ENCODE measurements at places on chromosomes 16 and 17. TPM values are rescaled to one million over a fixed set of nuclear protein-coding genes. Genes with fewer than 3 reads are reported as not detected.

DNA sequence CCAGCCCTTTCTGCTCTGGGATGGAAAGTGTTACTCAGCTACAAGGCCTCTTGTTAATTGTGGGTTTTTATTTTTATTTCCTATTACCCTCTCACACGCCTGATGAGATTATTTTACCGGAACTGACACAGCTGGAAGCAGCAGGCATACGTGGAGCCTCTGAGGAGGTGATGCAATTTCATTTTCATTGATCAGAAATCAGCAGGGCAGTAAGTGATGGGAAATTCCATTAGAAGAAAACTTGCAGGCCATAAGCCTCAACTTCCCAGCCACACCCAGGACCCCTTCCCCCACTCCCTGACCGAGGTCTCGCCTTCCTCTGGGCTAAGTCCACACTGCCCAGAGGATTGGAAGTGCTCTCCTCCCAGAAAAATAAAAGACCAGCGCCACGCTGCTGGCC is 69.7 kb downstream of the ZFHX3 start:
- H3K4me1 ChIP-seq, result no peaks in the 10 kb centered on the region
- H3K27ac ChIP-seq, result no peak overlapping the region
- H3K4me3 ChIP-seq, result no peak overlapping the region

DNA sequence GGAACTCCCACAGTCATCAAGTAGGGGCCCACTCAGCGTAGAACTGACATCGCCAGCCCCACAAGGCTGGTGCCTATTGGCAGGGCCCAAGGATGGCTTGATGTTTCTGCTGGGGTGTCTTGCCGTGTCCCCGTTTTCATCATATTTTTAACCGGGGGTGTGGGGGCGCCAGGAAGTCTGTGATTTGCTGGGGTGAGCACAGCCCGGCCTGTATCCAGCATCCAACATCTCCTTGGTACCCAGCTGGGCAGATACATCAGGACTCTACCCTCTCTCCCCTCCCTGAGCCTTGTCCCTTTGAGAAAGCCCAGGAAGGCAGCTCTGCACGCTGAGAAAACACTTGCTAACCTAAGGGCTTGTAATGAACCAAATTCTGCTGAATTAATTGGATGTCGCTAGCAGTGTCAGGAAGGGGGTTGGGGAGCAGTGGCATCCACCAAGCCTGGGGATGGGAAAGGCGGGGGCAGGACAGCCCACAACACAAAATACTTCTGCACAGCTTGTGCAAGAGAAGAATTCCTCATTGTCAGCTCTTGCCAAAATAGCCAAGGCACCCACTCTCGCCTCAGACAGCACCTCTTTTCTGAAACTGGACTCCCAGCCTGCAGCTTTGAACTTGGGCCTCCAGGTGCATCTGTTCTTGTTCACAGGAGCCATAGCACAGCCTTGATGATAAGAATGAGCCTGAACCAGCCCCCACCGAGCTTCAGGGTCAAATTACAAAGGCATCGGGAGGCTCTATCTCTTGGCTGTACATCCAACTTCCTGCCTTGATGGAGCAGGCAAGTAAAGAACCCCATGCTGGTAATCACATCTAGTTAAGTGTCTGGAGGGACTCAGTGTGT is 63.7 kb upstream of the LYRM9 start:
- H3K4me1 ChIP-seq, result peaks cover 6% of the 10 kb centered on the region
- no peaks in the 10 kb centered on the region for H3K36me3 ChIP-seq
- H3K4me3 ChIP-seq, result no peak overlapping the region
- H3K27me3 ChIP-seq, result peaks cover 19% of the 10 kb centered on the region
- DNase-seq, result no peak

DNA sequence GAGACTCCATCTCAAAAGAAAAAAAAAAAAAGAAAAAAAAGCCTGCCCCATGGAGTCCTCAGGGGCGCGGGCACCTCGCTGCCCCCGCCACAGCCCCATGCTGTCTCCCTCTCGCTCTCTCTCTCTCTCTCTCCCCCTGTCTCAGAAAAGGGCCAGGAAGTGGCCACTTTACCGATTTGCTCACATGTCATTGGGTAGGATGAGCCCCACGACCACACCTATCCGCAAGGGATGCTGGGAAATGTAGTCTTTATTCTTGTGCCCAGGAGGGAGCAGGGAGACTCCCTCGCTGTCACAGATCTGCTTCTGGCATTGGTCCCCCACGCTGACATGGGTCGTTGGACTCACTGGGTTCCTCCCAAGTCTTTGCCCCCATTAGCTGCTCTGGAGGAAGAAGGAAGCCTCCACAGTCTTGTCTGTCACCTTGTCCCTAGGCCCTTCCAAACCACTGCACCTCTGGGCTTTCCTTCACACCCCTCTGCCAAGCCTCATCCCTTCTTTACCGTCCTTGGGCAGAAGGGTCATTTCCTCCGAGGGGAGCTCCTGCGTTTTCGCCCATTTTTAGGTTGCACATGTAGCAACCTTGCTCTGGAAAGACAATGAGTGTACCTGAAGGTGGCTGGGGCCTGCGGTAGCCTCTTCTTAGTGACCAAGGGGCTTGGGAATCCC is 6.9 kb upstream of the GJD3 start:
- peak; percentile 58 for DNase-seq
- peaks cover 6% of the 10 kb centered on the region for H3K27me3 ChIP-seq
- no peaks in the 10 kb centered on the region for H3K36me3 ChIP-seq
- H3K4me3 ChIP-seq, result no peak overlapping the region

The TNP2 gene
- total RNA-seq, result not detected

The TAOK2 gene
- total RNA-seq, result 55.3 TPM

The CACNG5 gene
- not detected for total RNA-seq

The ASGR2 gene
- not detected for total RNA-seq

DNA sequence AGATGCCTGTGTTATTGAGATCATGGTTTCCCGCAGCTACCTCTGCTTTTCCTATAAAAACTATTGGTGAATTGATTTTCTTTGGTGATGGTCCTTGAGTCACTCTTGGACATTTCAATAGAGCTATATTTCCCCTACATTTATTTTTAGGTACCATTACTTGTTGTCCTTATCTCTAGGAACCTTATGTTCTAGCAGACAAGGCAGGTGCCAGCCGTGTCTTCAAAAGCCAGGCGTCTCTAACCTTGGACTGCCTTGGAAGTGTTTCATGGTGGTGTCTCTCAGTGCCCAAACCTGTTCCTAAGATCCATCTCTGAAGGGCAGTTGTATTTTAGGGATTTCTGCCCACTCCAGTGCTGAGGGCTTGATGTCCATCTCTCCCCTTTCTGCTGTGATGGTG is 77.4 kb upstream of the CLEC18A start:
- H3K27me3 ChIP-seq, result no peaks in the 10 kb centered on the region
- H3K4me1 ChIP-seq, result no peaks in the 10 kb centered on the region
- H3K27ac ChIP-seq, result no peak overlapping the region
- no peak for DNase-seq
- H3K36me3 ChIP-seq, result peaks cover 28% of the 10 kb centered on the region

DNA sequence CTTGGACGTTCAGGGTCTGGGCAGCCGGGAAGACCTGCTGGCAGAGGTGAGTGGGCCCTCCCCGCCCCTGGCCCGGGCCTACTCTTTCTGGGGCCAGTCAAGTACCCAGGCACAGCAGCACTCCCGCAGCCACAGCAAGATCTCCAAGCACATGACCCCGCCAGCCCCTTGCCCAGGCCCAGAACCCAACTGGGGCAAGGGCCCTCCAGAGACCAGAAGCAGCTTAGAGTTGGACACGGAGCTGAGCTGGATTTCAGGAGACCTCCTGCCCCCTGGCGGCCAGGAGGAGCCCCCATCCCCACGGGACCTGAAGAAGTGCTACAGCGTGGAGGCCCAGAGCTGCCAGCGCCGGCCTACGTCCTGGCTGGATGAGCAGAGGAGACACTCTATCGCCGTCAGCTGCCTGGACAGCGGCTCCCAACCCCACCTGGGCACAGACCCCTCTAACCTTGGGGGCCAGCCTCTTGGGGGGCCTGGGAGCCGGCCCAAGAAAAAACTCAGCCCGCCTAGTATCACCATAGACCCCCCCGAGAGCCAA is 8.6 kb upstream of the ABCC3 start:
- no peak overlapping the region for H3K27ac ChIP-seq
- peak; percentile 70 for DNase-seq
- H3K36me3 ChIP-seq, result no peaks in the 10 kb centered on the region
- peaks cover 35% of the 10 kb centered on the region for H3K27me3 ChIP-seq
